ENCODE measurements at places on chromosomes 7 and 10.

DNA sequence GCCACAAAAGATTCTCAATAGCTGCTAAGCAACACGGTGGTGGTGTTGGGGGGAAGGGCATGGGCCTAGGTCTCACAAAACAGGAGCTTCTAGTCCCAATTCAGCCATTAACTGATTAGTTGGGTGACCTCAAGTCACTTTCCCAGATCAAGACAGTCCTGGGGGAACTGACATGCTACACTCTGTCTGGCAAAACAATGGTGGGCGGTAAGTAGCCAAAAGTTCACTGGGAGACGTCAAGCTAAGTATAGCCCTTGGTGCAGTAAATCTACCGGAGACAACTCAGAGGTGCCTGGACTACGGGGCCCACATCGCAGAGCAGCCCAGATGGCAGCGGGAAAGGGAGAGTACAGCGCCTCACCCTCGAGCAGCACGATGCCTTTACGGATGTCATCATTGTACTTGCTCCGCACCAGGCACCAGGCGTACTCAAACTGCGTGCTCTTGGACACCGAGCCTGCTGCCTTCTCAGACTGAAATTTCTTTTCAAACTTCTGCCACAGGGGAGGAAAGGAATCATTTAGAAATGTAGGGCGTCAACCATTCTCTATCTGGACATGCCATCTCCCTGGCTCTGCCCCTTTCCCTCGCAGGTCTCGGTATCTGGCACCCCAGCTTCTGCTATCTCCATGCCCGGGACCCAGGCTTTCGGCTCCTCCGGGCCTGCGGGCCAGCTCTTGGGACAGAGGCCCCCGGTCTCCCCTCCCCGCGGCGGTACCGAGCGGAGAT lies 1.1 kb downstream of the FIS1 start:
- DNase-seq, result no peak

DNA sequence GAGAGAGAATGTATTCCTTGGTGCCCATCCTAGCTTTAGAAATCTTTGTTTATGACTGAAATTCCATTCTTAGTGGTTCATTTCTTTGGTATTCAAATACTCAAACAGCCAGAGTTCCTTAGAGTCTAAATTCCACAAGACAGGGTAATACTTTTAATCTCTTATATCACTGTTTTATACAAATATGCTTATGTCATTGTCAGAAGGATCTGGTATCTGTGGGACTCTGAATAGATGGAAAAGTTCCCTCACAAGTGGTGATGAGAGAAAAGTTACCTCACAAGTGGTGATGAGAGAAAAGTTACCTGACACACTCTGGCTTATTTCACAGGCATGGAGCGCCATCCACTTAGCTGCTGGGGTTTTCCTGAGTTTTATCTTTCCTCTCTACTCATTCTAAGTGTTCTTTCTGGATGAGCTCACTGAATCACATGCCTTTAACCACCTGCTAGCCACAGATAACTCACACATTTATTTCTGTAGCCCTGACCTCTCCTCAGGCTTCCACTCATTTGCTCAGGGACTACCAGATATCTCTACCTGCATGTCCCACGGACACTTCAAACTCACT lies 784.0 kb downstream of the SUGCT start:
- DNase-seq, result peak; percentile 54

DNA sequence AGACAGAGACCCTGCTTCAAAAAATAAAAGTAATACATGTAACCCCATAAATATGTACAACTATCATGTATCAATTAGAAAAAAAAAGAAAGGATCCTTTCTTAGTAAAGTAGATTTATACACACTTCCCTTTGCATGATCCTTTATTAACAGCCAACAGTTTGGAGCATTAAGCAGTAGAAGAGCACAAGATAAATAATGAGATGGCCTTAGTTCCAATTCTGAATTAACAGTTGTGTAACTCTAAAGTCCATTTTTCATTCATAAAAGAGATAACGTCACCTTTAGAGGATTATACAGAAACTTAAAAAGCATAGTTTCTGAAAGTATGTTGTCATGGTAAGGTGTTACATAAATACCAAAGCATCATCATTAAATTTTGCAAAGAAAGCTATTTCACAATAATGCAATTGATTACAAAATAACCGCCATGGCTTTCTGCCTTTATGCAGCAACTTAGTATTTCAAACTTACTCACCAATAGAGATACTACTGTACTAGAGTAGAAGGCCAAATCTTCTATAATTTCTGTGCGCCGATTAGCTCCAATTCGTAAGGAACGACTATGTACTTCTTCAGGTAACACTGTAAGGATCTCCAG lies 40.3 kb downstream of the TNPO3 start:
- no peak for DNase-seq

- DNase-seq, result no peak
Observed at GRCh38 chr10:70440296-70441160, 953 bp downstream of the NODAL start.

- DNase-seq, result no peak
Observed at GRCh38 chr10:28449382-28449781, 83.5 kb upstream of the WAC start.

- no peak for DNase-seq
Observed at GRCh38 chr10:97311111-97311626, 7.9 kb upstream of the FRAT1 start.
